Breast epithelium (tissue), 4 donors: ENCODE measurements at places on chromosomes 12 and 14. TPM values are rescaled to one million over a fixed set of nuclear protein-coding genes. Genes with fewer than 3 reads are reported as not detected.

PZP gene
- under 0.01 TPM for total RNA-seq

GRCh38 chr12:51864833-51865670 lies 16.5 kb upstream of the FIGNL2 start:
- H3K4me1 ChIP-seq = no peaks in the 10 kb centered on the region
- peak overlapping the region; percentile 68 for H3K27ac ChIP-seq
- no peaks in the 10 kb centered on the region for H3K27me3 ChIP-seq
- H3K4me3 ChIP-seq = peak overlapping the region; percentile 67

GRCh38 chr14:38042322-38042721 lies 165.4 kb upstream of the SSTR1 start:
- no peak for DNase-seq
- no peak overlapping the region for H3K4me3 ChIP-seq
- H3K4me1 ChIP-seq = no peaks in the 10 kb centered on the region
- H3K27me3 ChIP-seq = no peaks in the 10 kb centered on the region
- H3K27ac ChIP-seq = no peak overlapping the region
- no peaks in the 10 kb centered on the region for H3K36me3 ChIP-seq

CLEC1A gene
- 1.9 TPM for total RNA-seq

CYP46A1 gene
- 5.2 TPM for total RNA-seq

DIO2 gene
- total RNA-seq = 2.6 TPM

DNA sequence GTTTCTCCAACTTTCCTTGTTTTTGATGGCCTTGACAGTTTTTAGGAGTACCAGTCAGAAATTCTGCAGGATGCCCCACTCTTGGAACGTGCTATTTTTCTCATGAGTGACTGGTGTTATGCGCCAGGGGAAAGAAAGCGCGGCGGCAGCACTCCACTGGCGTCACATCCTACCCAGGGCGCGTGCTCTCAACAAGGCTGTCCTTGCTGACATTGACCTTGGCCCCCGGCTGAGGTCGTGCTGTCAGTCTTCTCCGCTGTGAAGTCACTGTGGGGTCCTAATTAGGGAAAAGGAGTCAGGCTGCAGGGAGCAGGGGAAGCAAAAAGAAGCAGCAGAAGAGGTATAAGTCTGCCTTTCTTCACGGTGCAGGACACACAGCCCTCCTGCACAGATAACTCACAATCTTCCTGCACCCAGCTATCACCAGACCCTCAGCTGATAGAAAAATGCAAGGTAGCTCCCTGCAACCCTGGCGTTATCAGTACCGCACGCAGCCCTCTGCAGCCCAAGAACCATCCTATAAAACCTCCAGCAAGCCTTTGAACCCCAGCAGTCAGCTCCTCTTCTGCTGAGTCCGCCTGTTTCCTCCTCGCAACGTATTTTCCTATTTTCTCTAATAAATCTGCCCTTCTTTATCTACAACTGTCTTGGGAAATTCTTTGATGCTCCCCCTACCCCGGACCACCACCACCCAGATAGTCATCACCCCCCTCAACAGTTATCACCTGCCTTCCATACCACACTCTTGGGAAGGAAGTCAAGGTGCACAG lies 48.0 kb upstream of the C14orf180 start:
- no peak overlapping the region for H3K27ac ChIP-seq
- H3K27me3 ChIP-seq = no peaks in the 10 kb centered on the region
- no peaks in the 10 kb centered on the region for H3K36me3 ChIP-seq
- DNase-seq = no peak

CACNA2D4 gene
- total RNA-seq = 3.2 TPM

FOXG1 gene
- total RNA-seq = not detected
